ENCODE measurements at places on chromosomes 2 and 18. TPM values are rescaled to one million over a fixed set of nuclear protein-coding genes. Genes with fewer than 3 reads are reported as not detected.

DNA sequence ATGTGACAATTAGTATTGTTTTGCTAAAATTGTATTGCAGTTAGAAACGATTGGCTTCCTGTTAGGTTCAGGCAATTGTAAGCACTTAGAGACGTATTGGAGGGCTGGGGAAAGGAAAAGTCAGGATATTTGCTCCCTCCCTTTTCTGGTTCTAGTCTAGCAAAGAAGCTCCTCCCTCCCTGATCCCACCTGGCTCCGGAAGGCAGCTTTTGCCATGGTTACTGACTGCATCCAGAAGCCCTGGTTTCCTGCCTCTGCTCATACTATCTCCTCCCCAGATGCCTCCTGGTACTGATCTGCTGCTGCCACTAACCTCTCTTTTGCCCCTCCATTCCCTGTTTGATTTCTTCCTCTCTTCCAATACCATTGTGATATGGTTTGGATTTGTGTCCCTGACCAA, 275.9 kb downstream of the MREG start:
- no peak for DNase-seq

DNA sequence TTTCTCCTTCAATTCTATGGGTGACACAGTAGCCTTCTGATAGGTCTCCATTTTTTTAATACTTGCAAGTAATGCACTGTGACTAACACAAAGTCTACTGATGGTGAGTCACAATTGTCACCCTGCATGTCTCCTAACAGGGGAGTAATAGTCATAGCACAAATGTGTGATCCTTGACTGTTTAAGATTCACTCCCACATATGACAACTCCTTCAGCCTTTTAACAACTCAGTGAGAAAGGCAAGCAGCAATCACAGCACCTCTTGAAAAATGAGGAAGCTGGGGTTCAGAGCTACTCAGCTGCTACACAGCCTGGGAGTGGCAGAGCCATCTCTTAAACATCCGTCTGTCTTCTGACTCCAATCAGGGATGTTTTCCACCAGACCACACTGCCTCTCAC, 63.8 kb downstream of the EHD3 start:
- DNase-seq, result no peak

- no peak for DNase-seq
Measured at GRCh38 chr2:170298115-170298514, 120.2 kb downstream of the MYO3B start.

DNA sequence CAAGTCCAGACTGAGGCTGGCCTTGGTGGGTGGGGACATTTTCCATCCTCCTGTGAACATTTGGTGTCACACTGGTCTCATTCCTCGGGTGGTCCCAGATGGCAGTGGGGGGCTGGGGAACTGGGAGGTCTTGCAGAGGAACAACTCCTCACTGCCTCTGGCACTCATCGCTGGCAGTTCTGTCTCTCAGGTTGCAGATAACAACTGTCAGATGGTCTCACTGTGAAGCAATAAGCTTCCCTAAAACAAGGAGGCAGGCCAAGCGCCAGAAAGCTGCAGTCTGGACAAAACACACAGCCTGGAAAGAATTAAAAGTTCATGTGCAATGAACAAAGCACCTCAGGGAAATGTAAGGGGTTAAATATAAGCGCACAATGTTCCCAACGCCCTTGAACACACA, 78.1 kb downstream of the IRS1 start:
- DNase-seq, result no peak

GRCh38 chr18:69585696-69586095, 185.0 kb downstream of the DOK6 start:
- no peak for DNase-seq

- DNase-seq, result no peak
Measured at GRCh38 chr18:9249254-9249653, 85.3 kb upstream of the TWSG1 start.

DNA sequence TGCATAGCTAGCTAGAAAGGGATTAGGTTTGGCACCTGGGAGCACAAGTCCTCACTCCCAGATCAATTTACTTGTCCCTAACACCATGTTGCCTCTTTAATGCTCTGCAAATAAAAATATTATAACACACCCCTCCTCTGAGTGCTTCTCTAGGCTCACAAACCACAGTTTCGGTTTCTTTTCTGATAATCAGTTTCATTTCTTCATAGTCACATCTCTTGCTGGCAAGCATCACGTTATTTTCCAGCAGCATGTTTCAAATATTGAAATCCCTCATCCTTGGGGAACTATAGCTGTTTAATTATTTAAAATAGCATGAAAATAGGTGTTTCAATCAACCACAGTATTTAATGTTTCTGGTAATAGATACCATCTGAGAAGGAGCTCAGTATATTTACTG, 13.9 kb upstream of the SMCHD1 start:
- DNase-seq, result peak; percentile 66

DNA sequence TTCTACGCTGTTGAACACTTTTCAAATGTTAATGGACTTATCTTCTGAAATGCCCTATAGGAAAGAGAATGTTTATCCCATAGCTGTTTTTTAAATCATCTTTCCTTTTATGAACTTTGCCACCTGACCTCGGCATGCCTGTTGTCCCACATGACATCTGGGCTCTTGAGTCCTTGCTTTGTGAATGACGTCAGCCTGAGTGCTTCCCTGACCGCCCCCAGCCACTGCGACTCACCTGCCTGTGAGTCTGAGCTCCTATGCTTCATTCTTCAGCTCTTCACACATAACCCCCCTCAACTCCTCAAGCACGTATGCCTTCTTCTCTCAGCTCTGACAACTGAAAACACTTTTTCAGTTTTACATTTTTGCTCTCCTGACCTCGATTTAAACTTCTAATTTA, 166.8 kb downstream of the DCDC2C start:
- no peak for DNase-seq

- DNase-seq, result peak; percentile 41
Measured at GRCh38 chr2:143473820-143474219, 344.6 kb downstream of the ARHGAP15 start.

- DNase-seq, result no peak
Measured at GRCh38 chr2:64535024-64535423, 10.9 kb downstream of the AFTPH start.

DNA sequence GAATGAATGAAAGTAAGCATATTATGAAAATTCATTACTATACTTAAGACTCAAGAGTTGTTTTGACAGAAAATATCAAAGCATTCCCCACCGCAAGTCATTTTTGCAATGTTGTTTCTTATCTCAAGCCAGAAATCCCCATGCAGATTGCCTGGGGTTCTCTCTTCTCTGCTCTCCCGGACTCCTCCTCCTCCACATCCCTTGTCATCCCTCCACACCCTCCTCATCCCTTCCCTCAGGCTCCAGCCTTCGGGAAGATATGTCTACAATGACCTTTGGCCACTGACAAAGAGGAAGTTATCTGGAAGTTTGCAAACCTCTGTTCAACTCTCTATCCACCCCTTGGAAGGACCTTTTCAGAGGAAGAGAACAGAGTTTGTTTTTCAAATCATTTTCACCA, 11.9 kb downstream of the TFCP2L1 start:
- no peak for DNase-seq

DNA sequence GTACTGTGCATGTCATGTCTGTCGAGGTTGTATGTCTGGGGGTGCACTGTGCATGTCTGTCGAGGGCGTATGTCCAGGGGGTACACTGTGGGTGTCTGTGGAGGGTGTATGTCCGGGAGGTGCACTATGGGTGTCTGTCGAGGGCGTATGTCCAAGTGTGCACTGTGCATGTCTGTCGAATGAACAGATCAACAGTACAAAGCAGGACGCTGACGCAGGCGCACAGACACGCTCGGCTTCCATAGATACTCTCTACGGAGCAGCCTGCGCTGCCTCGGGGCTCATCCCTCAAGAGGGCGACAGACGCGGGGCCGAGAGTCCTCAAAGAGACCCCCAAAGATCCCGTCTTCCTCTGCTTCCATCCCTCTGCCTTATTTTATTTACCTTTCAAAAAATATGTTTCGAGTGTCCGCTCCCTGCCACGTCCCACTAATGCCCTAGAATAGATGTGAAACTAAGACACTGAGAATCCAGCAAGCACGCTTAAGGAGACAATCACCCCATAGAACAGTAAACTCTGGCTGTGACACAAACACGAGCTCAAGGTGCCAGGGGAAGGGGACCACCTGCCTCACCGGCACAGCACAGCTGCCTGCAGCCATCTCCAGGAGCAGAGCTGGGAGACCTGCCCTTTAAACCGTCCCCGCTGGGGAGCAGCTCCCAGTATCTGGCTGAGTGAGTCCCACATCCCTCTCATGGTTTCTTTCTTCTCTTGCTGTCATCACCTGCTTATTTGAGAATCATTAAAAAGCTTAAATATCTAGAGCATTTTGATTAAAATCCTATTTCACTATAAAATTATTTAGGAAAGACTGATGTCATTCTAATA, 250.5 kb upstream of the MYT1L start:
- peak; percentile 10 for DNase-seq

- DNase-seq, result no peak
Measured at GRCh38 chr2:173086518-173087213, 11.0 kb downstream of the MAP3K20 start.

GRCh38 chr2:106163948-106164545, 30.1 kb downstream of the UXS1 start:
- peak; percentile 62 for DNase-seq

- DNase-seq, result no peak
Measured at GRCh38 chr2:201969241-201969937, 64.3 kb upstream of the FZD7 start.

Gene PPP1R1C
- total RNA-seq, result not detected

Gene SCN9A
- total RNA-seq, result 0.45 TPM

Gene ATP6V1B1
- not detected for total RNA-seq
